Right kidney (tissue), 9 donors: ENCODE measurements at places on chromosomes 2 and 18.

DNA sequence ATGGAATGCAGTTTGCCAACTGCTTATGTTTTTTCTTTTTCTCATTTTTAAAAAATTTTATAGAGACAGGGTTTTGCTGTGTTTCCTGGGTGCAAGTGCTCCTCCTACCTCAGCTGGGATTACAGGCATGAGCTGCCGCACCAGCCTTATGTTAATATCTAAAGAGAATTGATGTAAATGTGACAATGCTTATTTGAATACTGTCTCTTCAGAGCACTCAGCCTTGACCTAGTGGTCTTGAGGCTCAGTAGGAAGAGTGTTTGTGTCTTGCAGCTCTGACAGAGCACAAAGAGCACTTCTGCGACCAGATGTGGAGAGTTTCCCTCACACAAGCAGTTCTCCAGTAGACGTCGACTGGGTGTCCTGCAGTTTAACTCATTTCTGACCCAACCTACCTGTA is 55.3 kb downstream of the ARHGEF4 start:
- no peak for DNase-seq

DNA sequence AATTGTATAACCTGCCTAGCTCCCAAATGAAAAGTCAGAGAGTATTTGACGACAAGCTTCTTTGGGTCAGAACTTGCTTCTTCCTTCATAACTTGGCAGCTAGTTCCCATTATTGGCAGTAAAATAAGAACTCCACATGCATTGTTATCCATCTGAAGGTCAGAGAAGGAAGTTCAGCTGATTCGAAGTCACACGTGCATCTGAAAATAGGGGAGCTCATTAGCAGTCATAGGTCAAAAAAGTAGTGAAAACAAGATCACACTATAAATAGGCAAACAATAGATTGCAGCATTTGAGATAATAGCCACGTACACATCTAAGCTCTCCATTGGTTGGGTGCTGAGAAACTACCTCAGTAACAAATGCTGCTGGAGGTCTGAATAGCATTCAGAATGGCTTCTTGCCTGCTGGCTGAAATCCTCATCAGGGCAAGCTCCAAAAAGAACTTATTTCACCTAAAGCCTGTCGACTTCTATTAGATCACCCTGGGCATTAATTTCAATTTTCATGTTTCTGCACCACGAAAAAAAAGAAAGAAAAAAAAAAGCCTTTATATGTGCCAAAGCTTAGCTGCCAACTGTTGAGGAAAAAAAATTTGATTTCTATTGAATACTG is 1492.9 kb upstream of the CELF4 start:
- DNase-seq: no peak

DNA sequence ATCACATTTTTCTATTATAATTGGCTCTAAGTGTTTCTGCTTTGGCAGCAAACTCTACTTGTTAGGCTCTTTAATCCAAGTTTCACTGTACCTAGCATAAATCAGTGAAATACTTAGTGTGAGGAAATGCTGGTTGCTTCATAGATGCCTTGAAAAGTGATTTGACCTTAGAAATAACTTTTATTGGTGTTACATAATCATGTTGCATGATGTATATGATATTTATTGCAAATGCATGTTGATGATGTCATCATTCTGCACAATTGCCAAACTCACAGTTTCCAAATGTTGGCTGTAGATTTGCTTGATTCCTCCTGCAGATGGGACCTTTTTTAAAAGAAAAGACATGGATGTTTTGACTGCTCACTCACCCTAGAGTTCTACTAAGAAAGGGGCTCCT is 137.6 kb upstream of the BCL2L11 start:
- DNase-seq: no peak

GRCh38 chr2:230751062-230751461 is 38.4 kb downstream of the CAB39 start:
- no peak for DNase-seq

DNA sequence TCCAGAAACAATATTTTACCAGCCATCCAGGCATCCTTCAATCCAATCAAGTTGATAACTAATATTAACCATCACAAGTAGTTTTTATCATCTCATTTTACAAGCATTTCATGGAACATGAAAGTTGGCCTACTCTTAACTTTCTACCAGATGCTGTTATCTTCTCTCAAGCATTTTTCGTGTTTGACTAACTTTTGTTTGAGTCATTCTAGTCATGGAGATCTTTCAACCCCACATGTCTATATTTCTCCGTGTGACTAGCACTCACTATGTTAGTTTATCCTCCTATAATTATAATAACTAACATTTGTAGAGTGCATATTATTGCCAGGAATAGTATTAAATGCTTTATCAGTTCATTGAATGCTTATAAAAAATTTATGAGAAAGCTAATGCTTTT is 307.0 kb upstream of the CWC22 start:
- no peak for DNase-seq

DNA sequence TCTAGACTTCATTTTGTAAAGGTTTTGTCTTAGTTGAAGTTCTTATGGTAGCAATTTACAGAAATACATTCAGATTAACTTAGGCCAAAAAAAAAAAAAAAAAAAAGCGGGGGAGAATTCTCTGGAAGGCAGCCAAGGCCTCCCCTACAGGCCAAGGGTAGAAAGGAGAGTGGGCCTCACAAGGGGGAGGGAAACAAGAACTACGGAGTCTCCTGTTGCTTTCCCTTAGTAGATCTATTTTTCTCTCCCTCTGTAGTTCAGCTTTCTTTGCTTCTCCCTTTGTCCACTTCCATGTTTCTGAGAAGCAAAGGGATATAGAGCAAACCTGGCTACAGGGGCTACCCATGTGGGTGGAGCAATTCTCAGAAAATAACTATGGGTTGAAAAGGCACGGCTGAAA is 2.4 kb upstream of the STK11IP start:
- peak; percentile 49 for DNase-seq

DNA sequence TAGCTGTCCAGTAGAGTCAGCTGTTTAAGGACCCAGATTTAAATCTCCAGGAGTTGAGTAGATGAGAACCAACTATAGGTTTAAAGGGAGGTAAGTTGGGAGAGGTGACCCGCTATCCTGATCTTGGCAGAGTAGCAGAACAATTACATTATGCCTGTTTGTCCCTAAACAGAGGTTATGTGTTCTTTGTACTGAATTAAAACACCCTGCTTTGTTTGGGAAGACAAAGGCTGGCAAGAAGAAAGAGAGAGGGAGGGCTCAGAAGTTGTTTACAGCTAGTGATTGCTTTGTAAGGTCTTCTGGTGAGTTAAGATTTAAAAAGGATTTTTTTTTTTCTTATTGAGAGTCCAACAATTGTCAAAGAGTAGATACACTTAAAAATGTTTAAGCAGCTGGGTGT is 37.3 kb downstream of the USP14 start:
- no peak for DNase-seq

GRCh38 chr18:40019797-40020392 is 1935.1 kb upstream of the PIK3C3 start:
- DNase-seq: no peak

GRCh38 chr2:73035899-73036711 is 35.4 kb downstream of the SFXN5 start:
- DNase-seq: no peak

DNA sequence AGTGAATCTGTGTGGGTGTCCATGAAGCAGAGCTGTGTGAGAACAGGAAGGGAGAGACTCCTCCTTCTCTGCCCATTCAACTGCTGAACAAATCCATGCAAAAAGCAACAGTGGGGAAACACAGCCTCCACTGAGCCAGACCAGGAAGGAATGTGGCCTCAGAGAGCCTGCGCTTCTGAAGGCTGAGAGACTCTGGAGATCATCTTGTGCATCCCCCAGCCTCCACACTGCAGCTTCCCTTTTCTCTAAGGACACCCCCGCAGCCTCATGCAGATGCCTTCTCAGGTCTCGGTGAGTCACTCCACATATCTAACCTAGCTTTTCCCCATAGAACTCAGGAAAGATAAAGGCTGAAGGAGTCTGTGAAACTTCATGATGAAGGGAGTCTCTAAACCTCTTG is 402.9 kb downstream of the TNS1 start:
- no peak for DNase-seq

DNA sequence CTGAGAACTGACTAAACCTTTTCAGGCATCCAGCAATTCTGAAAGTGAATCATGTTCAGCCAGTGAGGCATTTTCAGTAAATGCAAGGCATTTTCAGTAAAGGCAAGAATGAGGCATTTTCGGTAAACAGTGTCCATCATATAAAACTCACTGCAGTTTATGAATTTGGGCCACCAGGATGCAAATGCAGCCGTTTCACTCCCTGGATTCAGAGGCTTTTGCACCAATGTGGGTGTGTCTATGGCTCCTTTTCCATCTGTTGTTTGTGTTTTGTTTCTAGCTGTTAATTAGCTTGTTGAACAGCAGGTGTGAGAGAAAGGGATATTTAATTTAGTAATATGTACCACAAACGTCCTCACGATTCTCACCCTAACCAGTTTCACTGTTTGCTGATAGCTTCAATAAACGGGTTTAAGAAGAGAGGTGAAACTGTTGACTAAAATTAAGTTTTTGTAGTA is 116.3 kb upstream of the PGAP1 start:
- DNase-seq: no peak

- no peak for DNase-seq
Observed at GRCh38 chr2:235418918-235419317, 74.9 kb upstream of the AGAP1 start.

GRCh38 chr2:38284971-38285370 is 92.1 kb downstream of the ATL2 start:
- DNase-seq: no peak

DNA sequence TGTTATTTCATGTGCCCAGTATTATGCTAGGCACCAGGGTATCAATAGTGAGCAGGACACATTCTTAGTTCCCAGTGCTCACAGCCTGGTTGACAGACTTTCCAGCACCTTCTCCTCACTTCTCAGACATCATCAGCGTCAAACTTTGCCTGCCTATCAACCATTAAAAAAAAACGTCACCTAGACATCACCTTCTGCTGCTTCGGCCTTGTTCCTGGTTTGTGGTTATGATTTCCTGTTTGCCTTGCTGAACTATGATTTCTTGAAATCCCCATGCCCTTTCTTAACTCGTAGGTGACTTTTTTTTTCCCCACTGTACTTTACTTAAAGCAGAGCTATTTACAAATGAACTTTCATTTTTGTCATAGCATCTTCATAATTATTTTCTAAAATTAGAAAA is 60.4 kb upstream of the NABP1 start:
- DNase-seq: no peak

- DNase-seq: no peak
Observed at GRCh38 chr2:127568128-127568527, 32.6 kb downstream of the MYO7B start.

GRCh38 chr2:189933041-189933440 is 129.5 kb downstream of the MSTN start:
- no peak for DNase-seq

- no peak for DNase-seq
Observed at GRCh38 chr2:221468317-221468716, 103.8 kb downstream of the EPHA4 start.

GRCh38 chr2:161965994-161966393 is 108.0 kb downstream of the DPP4 start:
- no peak for DNase-seq

- no peak for DNase-seq
Observed at GRCh38 chr18:45519411-45520280, 95.6 kb upstream of the SLC14A2 start.
